GOT3 (cell line): ENCODE measurements at places on chromosomes 1 and 21.

GRCh38 chr1:208848854-208849253 is 604.7 kb upstream of the PLXNA2 start:
- DNase-seq, result no peak

GRCh38 chr1:177133977-177134538 is 30.5 kb downstream of the ASTN1 start:
- DNase-seq, result no peak

DNA sequence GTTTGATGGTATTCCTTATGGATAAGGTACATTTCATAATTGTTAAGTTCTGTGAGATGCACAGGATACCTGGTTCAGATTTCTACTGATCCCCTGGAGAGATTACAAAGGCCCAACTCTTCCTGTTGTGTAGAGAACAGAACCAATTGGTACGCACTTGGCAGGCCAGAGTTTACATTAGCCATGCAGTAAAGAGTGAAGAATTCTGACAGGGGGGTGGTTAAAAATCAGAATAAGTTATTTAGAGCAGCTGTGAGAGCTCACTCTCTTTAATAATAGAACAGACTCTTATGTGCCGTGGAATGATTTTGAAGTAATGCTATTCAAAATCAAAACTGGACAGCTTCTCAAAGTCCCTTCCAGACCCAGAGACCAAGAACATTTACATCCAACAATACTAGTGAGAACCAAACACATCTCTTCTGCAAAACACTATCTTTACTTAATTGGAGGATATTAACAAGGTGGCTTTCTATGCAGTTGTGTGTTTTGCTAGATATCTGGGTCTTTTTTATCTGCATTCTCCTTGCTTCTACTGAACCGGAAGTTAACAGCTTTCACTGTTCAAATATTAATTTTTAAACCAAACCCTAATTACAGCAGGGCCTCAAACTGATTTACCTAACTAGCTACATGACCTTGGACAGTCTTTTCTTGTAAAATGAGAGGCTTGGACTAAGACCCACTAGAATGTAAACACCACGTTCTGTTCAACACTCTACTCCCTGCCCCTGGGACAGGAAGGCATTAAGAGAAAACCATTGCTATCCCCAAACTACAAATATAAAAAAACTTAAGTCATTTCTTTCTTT is 4.0 kb downstream of the USP24 start:
- DNase-seq, result no peak

- no peak for DNase-seq
These were observed 326.5 kb upstream of the ESRRG start for GRCh38 chr1:217049721-217050120.

GRCh38 chr1:63108206-63108605 is 214.2 kb upstream of the FOXD3 start:
- DNase-seq, result no peak

GRCh38 chr1:97308131-97308530 is 586.5 kb downstream of the PTBP2 start:
- no peak for DNase-seq

DNA sequence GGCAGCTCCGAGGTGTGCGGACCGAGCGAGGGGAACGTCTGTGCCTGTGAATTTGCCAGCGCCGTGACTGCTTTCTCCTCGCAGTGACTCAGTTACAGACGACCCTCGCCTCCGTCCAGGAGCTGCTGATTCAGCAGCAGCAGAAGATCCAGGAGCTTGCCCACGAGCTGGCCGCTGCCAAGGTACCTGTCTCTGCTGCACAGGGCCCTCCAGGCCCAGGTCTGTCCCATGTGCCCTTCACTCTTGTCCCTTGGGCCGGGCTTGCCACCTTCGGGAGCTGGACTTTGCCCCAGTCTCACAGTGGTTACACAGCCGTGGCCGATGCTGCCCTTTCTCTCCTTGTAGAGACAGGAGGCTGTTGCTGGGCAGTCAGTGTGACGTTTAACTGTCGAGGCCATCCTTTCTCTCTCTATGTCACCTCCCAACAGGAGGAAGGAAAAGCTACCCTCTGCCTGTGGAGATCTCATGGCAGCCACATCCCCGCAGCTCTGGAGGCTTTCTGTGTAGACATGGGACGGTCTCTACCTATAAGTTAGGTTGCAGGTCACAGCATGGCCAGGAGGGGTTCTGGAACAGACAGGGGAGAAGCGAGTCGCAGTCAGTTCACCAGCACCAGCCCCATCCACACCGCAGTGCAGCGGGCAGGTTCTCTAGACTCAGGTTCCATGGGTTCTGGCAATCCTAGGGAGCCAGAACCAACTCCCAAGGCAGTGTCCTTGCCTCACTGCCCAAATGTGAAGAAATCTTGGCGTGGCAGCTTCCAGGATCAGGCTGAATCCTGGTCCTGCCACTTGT is 149.7 kb downstream of the PEX14 start:
- DNase-seq, result no peak

- no peak for DNase-seq
These were observed 296.1 kb downstream of the PDE4B start for GRCh38 chr1:66088787-66089186.

DNA sequence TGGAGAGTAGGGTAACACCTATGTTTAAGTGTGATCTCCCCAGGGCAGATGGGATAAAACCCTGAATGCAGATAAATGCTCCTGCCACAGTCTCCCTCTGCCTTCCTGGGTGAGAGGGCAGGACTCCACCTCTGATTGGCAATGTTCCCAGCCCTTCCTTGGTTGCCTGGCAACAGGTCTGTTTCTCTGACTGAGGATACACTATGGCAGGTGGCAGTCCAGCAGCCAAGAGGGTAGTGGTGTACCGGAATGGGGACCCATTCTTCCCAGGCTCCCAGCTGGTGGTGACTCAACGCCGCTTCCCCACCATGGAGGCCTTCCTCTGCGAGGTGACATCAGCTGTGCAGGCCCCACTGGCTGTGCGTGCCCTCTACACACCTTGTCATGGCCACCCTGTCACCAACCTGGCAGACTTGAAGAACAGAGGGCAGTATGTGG is at the start of gene DCDC2B:
Gene DCDC2B (plus strand): TSS at position 199 of the 438 bp plus-strand sequence. CDS start 5 bp downstream, at position 204.
- DNase-seq, result no peak

DNA sequence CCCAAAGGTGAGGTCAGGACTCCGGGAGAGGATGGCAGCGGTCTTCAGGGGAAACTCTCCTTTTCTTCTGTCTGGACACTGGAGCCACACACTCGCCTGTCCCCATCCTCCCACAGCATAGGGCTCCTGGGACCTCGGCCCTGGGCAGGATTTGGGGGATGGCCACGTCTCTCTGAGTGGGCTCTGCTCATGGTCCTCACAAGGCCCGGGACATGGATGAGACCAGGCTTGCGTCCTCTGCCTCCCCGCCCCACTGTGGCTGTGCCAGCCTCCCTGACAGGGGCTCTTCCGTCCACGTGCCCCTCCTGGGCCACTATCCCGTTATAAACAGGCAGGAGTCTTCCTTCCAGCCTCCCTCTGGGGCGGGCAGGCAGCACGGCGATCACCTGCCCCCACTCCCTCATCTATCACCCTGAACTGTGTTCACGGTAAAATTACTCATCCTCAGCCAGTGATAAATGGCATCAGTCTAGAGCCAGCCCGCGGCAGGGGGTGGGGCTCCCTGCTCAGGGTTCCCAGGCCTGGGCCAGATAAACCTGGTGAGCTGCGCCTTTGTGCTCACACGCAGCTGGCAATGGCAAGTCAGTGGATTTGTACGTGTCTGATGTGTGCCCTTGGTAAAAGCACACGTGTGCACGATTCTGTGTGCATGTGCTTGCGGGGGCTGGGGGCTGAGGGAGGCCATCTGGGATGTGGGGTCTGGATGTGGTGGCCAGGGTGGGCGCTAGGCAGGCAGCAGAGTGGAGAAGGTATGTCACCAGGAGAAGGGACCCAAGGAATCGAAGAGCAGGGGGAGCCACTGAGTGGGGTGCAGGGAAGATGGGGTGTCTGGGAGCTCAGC is 12.6 kb upstream of the SAMD11 start:
- DNase-seq, result no peak

DNA sequence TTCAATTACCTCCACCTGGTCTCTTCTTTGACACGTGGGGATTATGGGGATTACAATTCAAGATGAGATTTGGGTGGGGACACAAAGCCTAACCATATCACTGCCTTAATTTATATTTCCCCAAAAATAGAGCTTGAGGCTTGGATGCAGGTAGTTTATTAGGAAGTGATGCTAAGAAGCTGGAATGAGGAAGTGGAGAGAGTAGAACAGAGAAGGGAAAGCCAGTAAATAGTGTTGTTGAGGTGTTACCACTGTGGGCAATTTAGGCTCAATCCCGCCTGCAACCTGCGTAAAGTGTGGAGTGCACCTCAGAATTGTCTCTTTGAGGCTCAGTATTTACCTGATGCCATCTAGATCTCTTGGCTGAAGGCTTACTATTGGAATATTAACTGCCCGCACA is 4.9 kb upstream of the DOCK7 start:
- DNase-seq, result no peak
